ENCODE measurements at places on chromosomes 6 and 20.

DNA sequence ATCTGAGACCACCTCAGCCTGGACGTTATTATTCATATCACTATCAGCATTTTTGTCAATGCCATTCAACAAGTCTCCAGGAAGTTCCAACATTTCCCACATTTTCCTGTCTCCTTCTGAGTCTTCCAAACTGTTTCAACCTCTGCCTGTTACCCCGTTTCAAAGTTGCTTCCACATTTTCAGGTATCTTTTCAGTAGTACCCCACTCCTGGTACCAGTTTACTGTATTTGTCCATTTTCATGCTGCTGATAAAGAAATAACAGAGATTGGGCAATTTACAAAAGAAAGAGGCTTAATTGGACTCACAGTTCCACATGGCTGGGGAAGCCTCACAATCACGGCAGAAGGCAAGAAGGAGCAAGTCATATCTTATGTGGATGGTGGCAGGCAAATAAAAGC lies 565.5 kb downstream of the FRK start:
- no peak for DNase-seq

- no peak for DNase-seq
These were observed 50.3 kb downstream of the AIG1 start for GRCh38 chr6:143110996-143111395.

DNA sequence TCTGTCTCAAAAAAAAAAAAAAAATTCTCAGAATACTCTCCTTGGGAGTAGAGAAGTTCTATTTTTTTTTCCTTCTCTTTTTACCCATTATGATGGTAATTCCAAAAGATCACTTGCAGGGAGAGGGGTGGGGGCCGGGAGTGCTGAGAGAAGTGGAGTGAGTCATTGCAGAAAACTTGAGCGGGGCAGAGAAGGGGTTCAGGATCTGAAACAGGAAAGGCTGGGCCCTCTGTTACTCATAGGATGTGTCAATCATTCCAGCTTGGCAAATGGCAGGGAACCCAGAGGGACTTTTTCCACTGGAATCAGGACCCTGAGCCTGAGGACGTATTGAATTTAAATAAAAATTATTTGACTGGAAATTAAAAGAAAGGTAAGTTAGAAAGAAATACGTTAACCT lies 111.4 kb upstream of the ARMC2 start:
- DNase-seq, result no peak

DNA sequence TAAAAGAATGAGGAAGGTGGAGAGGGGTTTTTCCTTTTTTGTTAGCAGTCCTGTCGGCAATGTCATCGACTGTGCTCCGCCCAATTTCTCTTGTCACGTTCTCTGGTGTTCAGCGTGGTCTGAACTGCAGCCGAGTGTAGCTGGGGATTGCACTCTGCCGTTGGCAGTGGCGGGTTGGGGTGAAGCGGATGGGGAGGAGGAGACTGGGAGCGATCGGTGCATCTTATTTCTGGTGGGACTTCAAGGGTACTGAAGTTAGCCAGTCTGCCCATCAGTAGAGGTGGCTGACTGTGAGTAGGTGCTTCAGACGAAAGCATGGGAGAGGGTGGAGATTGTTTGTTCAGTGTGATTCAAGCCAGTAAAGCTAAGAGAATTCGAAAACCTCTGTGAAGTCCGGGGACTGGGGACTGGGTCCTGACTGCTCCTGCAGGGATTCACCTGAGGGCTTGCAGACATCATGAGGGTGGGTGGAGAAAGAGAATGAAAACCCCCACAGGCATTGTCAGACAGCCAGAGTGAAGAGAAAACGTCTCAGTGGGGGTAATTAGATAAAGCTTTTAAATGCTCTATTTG lies 5.1 kb downstream of the RREB1 start:
- DNase-seq, result peak; percentile 25

- no peak for DNase-seq
These were observed 6.1 kb downstream of the TP53RK start for GRCh38 chr20:46683011-46683667.

- DNase-seq, result no peak
These were observed 178.0 kb upstream of the SASH1 start for GRCh38 chr6:148164645-148165044.

DNA sequence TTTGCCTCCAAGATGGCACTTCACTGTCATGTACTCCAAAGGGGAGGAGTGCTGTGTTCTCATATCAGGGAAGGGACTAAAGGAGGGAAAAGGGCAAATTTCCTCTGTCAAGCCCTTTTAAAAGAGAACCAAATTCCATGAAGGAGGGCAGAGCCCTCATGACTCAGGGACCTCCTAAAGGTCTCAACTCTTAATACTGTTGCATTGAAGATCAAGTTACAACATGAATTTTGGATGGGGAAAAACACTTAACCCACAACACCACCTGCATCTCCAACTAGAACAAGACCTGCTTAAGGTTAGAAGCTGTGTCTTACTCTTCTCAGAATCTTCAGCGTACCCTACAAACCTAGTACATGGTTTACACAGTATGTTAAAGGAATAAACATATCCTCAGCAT lies 23.7 kb upstream of the FBXO30 start:
- no peak for DNase-seq

DNA sequence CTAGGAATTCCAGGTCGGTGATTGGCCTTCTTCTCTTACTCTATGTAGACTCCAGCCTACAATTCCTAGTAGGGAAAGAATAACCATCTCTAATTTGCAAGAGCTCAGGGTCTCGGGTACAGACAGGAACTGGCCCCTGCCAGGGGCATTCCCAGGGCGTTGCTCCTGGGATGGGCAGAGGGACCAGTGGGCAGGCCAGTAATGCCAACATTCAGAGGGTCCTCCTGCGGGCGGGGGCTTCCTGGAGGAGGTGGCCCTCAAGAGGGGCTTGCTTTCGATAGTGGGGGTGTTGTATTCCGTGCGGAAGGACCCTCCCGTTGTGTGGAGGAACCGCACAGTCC lies 129.8 kb upstream of the PRND start:
- DNase-seq, result no peak

DNA sequence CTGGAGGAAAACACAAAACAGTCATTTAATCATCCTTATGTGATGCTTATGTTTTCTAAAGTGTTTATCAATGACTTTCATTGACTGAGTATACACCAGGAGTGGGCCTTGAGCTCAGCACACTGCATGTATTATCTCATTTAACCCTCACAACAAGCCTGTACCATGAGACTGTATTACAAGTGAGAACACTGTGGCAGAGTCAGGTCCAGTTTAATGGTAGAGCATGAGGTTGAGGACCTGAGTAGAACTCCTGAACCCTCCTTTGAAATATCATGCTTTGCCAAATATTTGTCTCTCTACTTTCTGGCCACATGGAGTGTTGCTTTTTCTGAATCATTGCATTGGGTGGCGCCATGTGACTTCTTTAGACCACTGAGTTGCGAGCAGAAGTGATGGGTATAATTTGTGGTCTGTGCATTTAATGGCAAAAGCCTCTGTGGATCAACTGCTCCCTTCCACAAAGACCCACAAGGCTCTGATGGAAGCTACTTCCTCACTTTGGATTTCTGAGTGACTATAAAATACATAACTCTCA lies 65.0 kb upstream of the SIRPG start:
- no peak for DNase-seq

GRCh38 chr6:158799051-158799792 lies 19.9 kb downstream of the EZR start:
- DNase-seq, result peak; percentile 70

DNA sequence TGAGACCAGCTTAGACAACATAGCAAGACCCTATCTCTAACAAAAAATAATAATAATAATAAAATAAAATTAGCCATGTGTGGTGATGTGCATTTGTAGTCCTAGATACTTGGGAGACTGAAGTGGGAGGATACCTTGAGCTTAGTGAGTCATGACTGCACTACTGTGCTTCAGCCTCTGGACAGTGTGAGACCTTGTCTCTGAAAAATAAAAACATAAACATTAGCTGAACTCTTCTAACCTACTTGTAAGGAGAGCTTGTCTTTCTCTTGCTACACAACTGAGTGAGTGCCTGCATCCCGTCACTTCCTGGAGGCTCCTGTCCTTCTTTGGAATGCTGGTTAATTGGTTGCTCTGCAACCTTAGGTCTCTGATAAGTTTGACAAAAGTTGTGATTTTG lies 5.1 kb upstream of the DBNDD2 start:
- DNase-seq, result no peak

DNA sequence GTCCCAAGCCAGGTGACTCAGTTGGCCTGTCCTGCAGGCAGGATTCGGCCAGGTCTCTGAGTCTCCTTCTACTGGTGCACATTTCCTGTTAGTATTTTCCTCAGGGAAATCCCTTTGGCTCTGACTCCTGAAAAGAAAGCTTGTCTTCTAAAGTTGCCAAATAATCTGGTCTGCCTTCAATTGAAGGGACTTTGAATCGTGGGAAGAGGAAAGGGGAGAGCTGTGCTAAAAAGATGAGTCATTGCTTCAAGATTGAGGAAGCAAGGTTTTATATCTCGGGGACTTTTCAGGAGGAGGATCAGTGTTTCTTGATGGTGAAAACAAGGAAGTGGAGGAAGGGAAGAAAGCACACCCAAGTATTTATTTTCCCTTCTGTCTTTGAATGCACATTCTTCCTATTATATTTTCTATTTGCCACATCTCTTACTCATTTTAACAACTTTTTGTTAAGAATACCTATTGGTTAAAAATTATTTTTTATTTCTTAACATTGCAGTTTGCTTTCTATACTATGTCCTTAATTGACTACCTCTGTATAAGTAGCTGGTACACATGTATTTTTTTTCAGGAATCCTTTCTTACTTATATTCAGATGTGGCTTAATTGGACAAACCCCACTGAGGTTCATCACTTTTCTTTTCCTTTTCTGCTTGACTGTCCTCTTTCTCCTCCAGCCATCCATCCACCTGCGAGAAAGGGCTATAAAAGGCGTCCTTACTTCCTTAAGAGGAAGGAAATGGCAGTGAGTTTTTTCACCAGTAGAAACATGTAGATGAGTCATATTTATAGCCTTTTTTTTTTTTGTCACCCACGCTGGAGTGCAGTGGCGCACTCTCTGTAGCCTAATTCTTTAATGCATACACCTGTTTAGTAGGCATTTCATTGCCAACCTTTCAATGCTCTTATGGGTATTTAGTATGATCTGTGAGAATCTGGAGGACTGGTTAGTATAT lies 15.0 kb upstream of the IFNGR1 start:
- no peak for DNase-seq

- DNase-seq, result no peak
These were observed 15.2 kb downstream of the FAM210B start for GRCh38 chr20:56373942-56374341.

DNA sequence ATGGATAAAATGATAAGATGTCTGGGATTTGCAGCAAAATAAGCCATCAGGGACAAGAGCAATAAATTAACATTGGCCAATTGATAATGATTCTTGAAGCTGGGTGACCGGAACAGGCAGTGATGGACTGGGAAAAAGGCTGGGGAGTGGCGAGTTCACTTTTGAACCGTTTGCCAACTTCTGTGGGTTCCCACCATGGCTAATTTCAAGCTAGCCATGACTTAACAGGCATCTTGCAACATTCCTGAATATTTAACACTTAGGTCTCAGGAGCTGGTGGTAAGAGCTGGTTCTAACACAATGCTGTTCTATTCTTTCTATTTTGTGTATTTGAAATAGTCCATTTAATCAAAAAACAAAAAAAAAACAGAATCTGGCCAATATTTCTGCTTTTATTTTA lies 37.6 kb upstream of the CD83 start:
- DNase-seq, result no peak

DNA sequence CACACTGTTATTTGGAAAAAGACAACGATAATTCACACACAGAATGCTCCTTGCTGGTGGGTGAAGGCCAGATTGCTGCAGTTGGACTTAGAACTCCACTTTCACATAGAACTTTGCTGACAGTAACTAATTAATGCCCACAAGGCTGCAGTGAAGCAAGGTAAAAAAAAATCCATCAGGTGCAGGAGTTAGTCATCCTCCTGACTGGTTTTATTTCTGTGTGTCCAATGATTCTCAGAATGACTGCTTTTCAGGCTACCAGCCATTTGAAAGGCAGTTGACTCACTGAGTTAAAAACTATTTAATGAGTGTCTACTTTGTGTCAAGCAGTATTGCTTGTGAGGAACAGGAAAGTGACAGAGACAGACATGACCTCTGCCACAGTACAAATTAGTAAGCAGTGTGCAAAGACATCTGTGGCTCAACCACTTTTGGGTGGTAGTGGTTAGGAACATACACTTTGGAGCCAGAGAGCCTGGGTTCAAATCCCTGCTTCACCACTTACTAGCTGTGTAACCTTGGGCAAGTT lies 41.9 kb downstream of the ELOVL5 start:
- no peak for DNase-seq

- DNase-seq, result no peak
These were observed 179.6 kb upstream of the ARG1 start for GRCh38 chr6:131393433-131393832.

GRCh38 chr6:81896525-81897503 lies 144.3 kb upstream of the TENT5A start:
- DNase-seq, result no peak

- DNase-seq, result no peak
These were observed 6.5 kb upstream of the SCRT2 start for GRCh38 chr20:682123-682522.

DNA sequence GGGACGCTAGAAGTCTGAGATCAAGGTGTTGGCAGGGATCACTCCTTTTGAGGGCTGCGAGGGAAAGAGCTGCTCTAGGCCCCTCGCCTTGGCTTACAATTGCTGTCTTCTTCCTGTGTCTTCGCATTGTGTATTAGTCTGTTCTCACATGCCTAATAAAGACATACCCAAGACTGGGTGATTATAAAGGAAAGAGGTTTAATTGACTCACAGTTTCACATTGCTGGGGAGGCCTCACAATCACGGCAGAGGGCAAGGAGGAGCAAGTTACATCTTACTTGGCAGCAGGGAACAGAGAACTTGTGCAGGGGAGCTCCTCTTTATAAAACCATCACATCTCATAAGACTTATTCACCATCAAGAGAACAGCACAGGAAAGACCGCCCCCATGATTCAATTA lies 102.5 kb upstream of the ASF1A start:
- DNase-seq, result no peak

GRCh38 chr6:128421788-128422187 lies 98.6 kb downstream of the PTPRK start:
- DNase-seq, result no peak

- no peak for DNase-seq
These were observed 71.6 kb upstream of the CD93 start for GRCh38 chr20:23157734-23158133.

- no peak for DNase-seq
These were observed 3.8 kb downstream of the TBC1D32 start for GRCh38 chr6:121330516-121330915.

DNA sequence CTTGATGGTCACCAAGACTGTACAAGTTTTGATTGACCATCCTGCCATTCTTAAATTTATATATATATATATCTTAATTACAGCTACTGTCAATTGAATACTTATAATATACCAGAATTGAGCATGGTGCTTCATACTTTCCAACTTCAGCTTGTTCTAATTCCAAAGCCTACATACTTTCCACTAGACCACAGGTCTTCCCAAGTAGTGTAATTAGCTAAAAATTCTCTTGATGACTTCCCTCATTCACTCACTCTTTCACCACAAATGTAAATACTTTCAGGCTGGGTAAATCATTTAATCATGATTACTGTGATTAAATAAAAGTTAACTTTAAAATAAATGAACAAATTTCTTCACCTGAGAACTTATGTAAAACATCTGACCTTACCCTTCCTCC lies 3.4 kb downstream of the ASF1A start:
- DNase-seq, result no peak

GRCh38 chr6:14452567-14453527 lies 335.3 kb downstream of the CD83 start:
- DNase-seq, result no peak

Data from NCI-H1092 treated with DMSO at 0.1 percent for 48 hours (cell line).